ENCODE measurements at places on chromosomes 12 and 14. TPM values are rescaled to one million over a fixed set of nuclear protein-coding genes. Genes with fewer than 3 reads are reported as not detected.

TTC7B gene
- total RNA-seq = 52.8 TPM

CLEC2D gene
- total RNA-seq = 5.1 TPM

CCDC197 gene
- total RNA-seq = not detected

KLHL33 gene
- total RNA-seq = 0.14 TPM

GUCY2C gene
- not detected for total RNA-seq

PMEL gene
- total RNA-seq = 0.59 TPM

CNTN1 gene
- total RNA-seq = not detected
